ENCODE measurements at places on chromosomes 16 and 17.

DNA sequence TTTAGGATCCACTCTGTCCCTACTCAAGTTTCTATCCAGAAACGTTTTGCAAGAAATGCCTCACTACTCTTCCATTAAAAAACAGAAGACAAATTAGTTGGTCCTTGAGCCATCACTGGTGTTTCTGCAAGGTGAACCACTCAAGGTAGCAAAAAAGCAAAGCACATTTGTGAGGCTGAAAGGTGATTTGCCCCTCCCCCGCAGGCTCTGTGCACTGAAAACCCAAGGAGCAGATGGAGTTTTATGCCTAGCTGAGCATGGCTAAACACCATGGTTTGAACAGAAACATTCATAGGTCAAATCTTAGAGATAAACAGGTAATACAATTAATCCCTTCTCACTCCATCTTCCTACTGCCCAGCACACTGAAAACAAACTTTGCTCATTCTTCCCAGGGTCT is 538.2 kb upstream of the CDH5 start:
- DNase-seq: no peak

DNA sequence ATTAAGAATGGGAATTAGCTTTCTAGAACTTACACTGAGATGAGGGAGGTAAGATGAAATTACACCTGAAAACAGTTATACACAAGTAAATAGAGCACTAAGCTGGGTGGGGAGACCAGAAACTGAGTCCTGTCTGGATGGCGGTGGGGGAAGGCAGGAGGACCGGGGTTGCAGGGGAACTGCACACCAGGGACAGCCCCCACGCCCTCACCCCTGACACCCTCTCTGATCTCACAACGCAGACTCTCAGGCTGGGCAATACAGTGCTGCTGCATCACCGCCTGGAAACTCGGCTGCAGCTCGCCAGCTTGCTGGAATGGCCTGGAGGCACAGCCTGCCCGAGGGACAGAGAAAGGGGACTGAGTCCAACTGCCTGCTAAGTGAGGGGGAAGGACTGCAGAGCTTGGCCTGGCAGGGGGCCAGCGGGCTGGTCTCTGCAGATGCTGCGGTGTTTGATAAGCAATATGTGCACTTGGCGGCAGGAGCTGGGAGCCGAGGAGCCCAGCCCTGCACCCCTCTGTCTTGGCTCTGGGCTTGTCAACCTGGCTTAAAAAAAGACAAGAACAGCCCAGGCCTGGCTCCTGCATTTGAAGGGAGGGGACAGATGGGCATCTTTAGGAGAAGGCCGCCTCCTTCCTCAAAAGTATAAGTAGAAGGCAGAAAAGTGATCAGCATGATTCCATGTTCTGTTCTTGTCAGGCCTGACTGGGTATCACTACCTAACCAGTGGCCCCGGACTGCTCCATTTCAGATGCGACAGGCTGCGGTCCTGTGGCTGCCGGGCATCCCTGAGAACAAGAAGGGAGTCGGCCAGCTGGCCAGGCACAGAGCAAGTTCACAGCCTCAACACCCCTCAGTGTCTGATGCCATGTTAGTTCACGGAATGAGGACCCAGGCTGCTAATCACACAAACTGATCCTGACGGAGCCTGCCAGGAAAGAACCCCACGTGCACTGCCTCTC is 30.2 kb downstream of the SPHK1 start:
- DNase-seq: peak; percentile 37

GRCh38 chr17:388087-388486 is 35.5 kb upstream of the RPH3AL start:
- DNase-seq: no peak

GRCh38 chr17:60036796-60037677 is 41.7 kb downstream of the HEATR6 start:
- peak; percentile 86 for DNase-seq

- DNase-seq: no peak
Observed at GRCh38 chr17:72921347-72922054, 171.0 kb downstream of the SLC39A11 start.

DNA sequence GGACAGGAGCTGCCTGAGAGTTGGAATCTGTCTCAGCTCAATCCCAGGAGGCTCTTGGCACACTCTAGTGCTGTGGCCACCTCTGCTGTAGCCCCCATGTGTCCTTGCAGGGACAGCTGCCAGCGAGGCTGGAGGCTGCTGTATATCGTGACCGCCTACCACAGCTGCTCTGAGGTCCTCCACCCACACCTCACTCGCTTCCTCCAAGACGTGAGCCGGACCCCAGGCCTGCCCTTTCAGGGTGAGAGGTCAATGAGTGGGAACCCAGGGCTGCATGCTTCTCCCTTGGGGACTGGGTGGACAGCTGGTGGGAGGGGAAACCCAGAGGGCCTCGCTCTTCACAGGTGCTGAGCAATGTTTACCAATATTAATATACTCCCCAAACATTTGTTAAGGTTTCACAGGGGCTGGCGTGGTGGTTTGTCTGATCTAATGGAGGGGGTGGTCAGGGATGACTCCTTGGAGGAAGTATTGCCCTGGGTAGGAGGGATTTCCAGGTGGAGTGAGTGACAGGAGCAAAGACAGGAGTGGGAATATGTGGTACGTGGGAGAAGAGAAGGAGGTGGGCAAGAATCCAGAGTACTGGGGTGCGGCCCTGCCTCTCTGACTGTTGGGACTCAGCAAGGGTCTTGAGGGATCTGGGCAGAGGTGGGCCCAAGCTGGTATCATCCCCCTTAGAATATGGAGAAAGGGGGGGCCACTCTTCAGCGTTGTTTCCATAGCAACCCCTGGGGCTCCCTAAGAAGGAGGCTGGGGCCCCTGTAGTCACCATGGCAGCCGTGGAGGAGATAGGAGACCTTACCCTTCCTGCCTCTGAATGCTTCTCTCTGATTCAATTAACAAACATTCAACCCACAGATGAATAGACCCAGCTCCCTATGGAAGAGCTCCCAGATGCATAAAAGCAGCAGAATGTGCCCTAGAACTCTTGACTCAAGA is 22.2 kb upstream of the ALKBH5 start:
- DNase-seq: no peak

GRCh38 chr16:66295761-66296546 is 70.5 kb upstream of the CDH5 start:
- no peak for DNase-seq

GRCh38 chr17:12642034-12642433 is 23.7 kb upstream of the MYOCD start:
- no peak for DNase-seq

DNA sequence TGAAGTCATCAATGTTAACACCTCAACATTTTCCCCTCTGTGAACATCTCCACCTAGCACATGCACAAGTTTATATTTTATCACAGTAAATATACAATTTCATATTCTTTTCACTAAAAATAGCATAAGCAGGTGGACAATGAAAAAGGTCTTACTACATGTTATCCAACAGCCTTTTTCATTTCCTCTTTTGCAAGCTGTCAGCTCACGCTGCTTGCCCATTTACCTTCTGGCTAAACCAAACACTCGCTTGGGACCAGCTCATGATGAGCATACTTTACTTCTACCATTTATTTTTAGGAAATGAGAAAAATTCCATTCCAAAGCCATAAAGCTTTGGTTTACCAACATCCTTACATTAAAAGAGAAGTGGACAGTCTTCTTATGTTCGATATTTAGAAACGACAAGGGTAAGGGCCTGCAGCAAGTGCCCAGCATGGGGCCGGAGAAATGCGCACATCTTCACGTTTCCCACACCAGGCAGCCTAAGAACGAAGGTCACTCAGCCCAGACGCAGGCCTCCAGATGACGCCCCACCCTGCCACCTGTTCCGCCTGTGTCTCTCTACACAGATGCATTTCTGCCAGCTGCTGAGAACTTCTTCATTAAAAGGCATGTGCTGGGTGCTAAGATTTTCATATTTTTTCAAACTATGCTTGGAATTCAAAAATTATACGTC is 13.9 kb downstream of the SNN start:
- DNase-seq: no peak

DNA sequence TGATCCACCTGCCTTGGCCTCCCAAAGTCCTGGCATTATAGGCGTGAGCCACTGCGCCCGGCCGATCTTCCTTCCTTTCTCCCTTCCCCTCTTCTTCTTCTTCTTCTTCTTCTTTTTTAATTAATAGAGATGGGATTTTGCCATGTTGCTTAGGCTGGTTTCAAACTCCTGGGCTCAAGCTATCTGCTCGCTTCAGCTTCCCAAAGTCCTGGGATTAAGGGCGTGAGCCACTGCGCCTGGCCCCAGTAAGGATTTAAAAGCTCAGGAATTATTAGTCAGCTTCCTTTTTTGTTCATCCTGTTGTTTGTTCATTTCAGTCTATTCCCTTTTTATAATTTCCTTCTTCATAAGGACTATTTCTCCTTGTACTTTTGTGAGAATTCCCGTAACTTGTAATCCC is 32.7 kb upstream of the LRRC37A start:
- DNase-seq: no peak

DNA sequence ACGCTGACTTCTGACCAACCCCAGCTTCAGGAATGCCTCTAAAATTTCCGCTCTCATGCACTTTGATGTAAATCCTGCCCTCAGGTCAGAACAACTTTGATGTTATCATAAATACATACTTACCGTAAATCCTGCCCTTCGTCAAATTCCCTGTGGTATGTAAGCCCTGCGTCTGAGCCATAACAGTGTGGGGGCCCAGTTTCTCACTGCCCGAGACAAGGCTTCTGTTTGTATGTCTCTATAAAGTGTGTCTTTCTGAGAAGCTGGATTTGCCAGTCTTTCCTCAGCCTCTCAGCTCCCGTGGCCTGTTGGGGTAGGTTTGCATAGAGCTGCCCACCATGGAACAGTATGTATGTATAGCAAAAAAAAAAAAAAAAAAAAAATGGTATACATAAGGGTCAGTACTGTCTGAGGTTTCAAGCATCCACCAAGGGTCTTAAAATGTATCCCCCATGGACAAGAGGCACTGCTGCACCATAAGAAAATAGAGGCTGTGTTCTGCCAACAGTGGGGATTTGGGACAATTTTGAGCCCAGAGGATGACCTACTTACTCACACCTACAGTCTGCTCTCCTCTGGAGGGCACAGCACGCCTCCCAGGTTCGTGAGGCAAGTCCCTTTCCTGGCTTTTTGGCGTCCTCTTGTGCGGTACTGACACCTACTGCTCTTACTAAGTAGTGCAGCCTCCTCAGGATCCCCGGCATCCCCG is 17.5 kb downstream of the PRMT7 start:
- peak; percentile 90 for DNase-seq

GRCh38 chr17:62572888-62573401 is 54.5 kb upstream of the MRC2 start:
- no peak for DNase-seq

DNA sequence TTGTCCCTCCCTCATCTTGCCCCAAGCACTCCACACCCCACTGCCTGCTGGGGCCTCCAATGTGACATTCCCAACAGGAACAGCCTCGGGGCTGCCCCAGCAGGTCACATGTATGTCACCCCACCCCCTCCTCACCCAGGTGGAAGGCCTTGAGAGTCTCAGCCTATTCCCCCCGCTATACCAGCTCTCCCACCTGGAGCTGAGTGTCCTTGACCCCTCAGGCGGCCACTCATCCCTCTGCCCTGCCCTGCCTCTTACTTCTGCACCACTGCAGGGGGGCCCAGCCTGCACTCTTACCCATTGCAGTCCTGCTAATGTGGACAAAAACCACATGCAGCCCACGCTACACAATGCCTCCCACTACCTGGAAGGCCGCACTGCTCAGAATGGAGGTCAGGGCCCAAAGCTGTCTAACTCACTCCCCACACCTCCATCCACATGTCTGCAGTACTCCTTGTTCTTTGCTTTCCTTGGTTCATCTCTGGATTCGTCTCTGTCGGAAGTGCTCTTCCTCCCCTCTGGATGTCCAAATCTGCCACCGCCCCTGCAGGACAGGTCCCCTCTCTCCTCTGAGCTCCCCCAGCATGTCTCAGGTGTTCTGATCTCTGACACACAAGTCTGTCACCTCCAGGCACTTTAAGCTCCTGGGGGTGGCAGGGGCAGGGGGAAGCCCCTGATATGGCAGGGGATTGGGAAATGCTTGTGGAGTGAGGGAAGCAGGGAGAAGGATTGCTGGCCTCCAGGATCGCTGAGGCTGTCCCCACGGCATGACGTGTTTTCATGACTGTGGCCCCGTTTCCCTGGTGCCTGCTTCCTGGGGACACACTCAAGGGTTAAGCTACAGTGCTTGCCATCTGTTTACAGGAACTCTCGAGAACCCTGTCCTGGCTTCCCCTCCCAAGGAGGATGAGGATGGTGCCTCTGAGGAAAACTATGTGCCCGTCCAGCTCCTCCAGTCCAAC is 20.8 kb downstream of the TRPV2 start:
- no peak for DNase-seq

GRCh38 chr17:70772761-70773160 is 603.4 kb downstream of the KCNJ2 start:
- no peak for DNase-seq

DNA sequence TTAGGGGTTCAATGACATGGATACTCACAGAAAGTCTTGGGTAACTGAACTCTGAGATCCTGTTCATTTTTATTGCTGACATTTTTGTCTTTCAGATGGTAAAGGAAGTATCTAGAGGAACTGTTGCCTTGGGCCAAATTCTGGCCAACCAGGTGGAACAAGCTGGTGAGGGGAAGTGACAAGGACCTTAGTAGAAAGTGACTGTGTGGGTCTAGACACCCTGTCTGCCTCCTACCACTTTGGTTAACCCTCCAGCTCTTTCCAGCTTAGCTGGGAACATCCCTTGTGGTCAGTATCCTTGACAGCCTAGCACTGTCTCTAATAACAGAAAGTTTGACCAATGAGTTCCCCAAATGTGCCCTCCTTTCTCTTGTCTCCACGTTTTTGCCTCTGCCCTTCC is 28.8 kb upstream of the PRKCB start:
- DNase-seq: no peak

- no peak for DNase-seq
Observed at GRCh38 chr16:25957707-25958106, 265.9 kb downstream of the HS3ST4 start.

DNA sequence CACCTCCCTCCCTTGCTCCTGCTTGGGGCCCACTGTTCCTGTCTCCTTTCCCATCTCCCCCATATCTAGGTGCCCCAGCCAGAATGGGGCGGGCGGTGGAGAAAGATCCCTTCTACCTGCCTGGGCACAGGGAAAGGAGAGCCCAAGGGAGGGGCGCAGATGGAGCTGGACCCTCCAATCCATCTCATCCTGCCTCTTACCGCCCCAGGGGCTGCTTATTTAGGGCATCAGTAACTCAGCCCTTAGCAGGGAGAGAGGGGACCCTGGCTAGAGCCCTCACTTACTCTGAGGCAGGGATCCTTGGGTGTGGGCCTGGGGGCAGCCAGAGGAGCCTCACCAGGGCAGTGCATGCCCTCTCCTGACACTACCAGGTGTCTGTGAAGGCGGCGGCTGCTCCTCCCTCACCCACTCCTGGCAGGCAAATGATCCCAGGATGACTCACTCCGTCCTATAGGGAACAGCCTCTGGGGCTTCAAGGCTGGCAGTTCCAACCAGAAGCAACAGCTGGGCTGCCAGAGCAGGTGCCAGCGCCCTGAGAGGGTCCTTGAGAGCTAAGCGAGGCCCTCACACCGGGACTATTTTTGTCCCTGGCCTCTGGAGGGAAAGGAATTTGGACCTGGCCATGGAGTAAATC is 16.3 kb upstream of the BCAR1 start:
- no peak for DNase-seq
